ENCODE measurements at places on chromosomes 6 and 20.

DNA sequence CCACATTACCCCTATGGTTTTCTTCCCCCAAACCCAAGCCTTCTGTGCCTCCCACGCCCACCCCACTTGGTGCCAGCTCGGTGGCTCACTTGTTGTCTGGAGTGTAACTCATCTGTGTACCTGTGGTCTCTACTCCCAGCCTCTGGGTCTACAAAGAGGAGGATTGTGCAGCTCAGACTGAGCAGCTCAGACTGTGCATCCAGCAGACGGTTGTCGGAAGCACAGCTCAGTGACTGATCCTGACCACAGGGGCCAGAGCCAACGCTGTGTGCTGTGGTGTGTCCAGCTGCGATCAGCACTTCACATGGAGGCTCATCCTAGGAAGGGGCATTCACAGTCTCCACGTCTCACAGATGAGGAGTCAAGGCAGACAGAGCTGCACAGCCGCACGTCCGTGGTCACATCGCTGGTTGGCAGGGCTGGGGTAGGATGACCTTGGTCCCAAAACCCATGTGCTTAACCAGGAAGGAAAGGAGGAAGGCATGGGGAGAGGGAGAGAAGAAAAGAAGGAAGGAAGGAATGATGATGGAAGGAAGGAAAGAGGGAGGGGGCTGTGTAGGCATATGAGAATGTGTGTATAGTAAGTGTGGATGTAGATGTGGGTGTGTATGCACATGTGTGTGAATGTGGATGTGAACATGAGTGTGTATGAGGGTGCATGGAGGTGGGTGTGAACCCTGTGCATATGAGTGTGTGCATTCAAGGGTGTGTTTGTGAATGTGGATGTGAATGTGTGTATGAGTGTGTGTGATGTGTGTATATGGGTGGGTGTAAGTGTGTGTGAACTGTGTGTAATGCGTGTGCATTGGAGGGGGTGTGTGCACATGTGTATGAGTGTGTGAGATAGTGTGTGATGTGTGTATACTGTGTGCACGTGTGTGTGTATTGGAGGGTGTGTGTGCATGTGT lies 28.2 kb upstream of the STX16 start:
- no peak for DNase-seq

DNA sequence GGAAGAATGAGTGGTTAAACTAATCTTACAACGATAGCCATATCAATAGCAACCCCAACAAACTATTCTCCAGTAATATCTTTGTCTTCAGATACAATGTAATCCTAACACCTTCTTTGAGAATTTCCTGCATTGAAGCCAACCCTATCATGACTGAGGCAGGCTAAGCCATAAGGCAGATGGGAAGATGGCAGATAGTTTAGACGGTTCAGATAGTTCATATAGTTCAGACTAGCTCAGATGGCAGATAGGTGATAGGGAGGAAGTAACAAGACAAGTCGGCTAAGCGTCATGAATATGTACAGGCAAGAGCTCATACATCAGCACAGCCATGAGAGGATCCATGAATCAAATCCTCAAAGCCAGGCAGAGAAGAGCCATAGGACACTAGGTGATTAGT lies 39.1 kb upstream of the BEND6 start:
- no peak for DNase-seq

GRCh38 chr6:107716688-107717089 lies 107.4 kb downstream of the SCML4 start:
- DNase-seq: peak; percentile 57

- peak; percentile 87 for DNase-seq
Observed at GRCh38 chr6:28383235-28384142, 16.1 kb downstream of the ZSCAN12 start.

GRCh38 chr6:32867022-32867477 lies 13.1 kb downstream of the PSMB9 start:
- peak; percentile 44 for DNase-seq

DNA sequence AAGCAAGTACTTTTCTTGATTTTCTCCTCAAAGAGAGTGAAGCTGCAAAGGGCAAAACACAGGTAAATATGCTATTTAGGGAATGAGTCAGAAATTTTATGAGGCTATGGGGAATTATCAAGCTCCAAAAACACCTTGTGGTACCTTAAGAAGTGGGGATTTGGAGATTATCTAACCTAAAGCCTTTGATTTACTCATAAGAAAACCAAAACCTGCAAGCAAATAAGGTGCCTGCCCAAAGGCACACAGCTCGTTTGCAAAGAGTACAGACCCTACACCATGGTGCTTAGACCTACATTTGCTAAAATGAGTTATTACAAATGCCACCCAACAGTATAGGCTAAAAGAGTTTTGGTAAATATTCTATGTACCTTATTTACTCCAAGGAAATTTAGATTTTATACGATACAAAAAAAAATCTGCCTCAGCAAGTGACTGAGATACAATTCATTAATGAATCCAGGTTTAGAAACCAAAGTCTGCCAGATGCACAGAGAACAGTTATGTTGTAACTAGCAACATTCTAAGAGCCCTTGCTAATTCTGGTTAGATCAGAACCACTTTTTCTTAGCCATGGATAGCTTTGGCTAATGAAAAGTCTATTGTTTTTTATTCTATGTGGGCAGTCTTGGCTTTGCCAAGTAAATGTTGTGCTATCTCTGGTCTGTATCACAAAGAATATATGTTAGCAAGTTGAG lies 101.5 kb downstream of the KHDC1L start:
- DNase-seq: no peak

DNA sequence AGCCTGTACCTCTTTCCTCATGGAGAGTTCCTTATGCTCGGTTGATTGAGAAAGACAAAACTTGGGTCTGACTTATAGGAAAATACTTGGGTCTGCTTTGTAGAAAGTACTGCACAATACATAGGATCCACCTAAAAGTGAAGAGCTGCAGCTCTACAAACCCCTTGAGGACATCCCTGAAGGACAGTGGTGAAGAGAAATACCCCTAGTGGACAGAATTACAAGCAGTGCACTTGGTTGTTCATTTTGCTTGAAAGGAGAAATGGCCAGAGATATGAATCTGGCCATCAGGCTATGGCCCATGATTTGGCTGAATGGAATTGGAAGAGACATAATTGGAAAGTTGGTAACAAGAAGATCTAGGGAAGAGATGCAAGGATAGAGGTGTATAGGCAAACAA lies 8.3 kb downstream of the CD24 start:
- DNase-seq: no peak

GRCh38 chr20:32350421-32350820 lies 7.7 kb upstream of the ASXL1 start:
- DNase-seq: no peak

GRCh38 chr6:154169193-154169847 lies 130.3 kb downstream of the OPRM1 start:
- DNase-seq: peak; percentile 63

DNA sequence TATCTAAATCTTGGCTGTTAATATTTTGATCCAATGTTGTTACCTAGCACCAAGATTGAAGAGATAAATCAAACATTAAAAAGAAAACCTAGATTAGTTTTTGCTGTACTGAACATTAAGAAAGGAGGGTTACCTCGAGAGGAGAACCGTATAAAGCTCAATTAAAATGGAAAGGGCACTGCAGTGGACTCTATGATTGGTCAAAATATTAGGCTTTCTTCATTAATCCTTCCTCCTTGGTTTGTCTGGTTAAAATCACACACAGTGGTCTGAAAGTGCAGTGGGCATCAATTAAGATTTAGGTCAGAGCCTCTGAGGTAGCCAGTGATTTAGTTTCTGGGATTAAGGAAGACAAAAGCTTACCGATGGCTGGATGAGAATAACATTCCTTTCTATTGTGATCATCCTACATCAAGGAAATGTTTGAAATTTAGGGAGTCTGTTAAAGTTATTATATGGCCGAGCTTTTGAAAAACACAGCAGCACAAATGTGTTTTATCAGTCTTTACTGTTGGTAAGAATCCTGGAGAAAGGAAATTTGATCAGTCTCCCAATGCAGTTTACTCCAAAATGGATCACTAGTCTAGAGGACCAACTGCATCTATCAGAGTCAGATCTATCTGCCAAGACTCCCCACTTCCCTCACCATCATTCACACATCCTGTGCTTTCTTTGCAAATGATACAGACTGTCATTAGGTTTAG lies 134.6 kb upstream of the NEDD9 start:
- no peak for DNase-seq

DNA sequence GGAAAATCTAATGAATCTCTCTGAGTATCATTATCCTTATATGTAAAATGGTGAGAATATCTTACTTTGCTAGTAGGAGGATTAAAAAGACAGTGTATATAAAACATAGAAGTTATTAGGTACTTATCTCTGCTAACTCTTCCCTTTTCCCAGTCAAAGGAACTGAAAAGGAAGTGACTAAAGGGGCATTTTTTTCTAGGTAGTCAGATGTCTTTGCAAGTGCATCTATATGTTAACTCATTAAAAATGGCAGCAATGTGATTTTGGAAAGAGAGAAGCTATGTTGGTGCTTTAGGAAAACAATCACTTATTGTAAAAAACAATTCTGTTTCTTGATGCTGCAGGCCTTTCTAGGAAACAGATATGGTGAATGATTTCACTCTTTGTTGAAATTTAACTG lies 180.9 kb downstream of the SAMD5 start:
- DNase-seq: no peak

GRCh38 chr20:52139986-52140385 lies 51.6 kb downstream of the ZFP64 start:
- DNase-seq: no peak

GRCh38 chr6:153125032-153125431 lies 6.0 kb downstream of the RGS17 start:
- no peak for DNase-seq

GRCh38 chr6:168183613-168183970 lies 104.6 kb upstream of the FRMD1 start:
- no peak for DNase-seq

GRCh38 chr6:38476141-38476540 lies 163.6 kb downstream of the BTBD9 start:
- DNase-seq: no peak

- DNase-seq: no peak
Observed at GRCh38 chr6:106037060-106037459, 49.1 kb upstream of the PRDM1 start.

- no peak for DNase-seq
Observed at GRCh38 chr6:67358241-67358640, 1276.8 kb upstream of the ADGRB3 start.

DNA sequence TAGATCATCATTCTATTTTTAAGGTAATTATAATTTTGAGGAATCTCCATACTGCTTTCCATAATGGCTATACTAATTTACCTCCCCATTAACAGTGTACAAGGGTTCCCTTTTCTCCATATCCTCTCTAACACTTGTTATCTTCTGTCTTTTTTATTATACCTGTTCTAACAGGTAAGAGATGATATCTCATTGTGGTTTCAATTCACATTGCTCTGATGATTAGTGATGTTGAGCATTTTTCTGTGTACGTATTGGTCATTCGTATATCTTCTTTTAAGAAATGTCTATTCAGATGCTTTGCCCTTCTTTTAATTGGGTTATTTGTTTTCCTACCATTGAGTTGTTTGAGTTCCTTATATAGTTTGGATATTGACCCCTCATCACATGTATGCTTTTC lies 81.6 kb upstream of the SCAF8 start:
- DNase-seq: no peak

GRCh38 chr6:138882369-138883017 lies 86.6 kb downstream of the ECT2L start:
- no peak for DNase-seq

DNA sequence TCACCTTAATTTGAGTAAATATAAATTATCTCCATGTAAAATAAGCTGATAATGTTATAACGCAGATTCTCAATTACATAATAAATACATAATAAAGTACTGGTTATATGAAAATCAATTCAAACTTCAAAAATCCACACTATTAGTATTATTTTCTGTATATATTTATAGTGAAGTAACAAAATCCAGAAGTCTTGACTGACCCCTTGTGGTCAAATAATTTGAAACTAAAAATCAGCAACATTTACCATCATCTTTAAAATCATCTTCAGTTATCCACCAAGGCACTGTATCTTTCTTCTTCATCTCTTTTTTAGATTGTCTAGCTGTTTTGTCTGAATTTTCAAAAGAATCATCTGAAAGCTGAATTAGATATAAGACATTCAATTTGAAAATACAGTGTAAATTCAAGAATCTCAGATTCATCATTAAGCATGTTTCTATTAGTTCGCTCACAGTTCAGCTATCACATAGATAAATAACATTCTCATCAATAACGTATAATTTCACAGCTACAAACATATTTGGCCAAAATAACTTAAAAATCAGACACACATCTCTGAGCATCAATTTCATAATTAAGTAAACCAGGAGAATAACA lies 6.5 kb downstream of the CEP162 start:
- peak; percentile 16 for DNase-seq

- DNase-seq: no peak
Observed at GRCh38 chr20:4027590-4028265, 12.4 kb upstream of the RNF24 start.

DNA sequence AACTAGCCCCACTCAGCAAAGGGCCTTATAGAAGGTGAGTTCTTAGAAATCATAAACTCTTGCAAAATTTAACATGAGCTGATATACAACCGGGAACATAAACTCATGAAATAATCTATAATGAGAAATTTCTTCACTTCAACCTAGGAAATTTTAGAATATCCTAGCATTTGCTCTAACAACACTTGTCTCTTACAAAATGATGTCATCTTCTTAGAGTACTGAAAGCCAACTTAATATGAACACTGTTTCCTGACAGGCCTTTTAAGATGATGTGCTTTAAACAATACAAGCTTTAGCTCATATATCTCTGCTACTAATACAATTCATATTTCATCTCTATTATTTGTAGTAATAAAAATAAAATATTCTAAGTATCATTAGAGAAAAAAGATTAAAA lies 932 bp downstream of the PACRG start:
- DNase-seq: no peak

- DNase-seq: no peak
Observed at GRCh38 chr20:60087563-60088105, 129.4 kb downstream of the CDH26 start.

DNA sequence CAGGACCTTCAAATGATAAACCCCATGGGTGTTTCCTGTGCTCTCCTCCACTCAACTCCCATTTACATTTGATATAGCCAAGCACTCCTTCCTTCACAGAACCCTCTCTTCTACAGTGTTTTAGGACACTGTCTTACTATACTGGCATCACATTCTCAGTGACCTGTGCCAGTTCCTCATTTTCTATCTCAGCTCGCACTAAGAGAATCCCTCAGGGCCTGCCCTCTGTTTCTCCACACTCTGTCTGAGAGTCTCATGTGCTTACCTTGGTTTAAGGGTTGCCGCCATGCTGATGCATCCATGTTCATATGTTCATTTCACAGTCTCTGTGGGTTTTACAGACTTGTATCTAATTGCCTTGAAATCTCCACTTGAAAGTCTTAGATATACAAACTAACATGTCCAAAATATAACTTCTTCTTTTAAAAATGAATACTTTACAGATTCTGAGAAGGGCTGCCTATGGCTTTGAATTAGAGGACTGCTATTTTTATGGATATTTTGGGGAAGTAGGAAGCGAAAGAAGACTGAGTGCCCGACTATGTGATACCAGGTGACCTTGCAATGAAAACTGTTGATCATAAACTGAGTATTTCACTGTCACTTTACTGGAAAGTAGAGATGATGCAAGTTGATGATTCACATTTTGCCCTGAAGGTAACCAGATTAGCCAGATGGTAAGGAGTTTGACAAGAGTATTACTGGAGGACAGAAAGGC lies 153.1 kb upstream of the SIM1 start:
- peak; percentile 9 for DNase-seq

- DNase-seq: no peak
Observed at GRCh38 chr6:124200661-124201060, 397.0 kb downstream of the NKAIN2 start.
